ENCODE measurements at places on chromosomes 5 and 9.

GRCh38 chr5:79122973-79123372, 11.4 kb downstream of the BHMT start:
- no peak for DNase-seq

DNA sequence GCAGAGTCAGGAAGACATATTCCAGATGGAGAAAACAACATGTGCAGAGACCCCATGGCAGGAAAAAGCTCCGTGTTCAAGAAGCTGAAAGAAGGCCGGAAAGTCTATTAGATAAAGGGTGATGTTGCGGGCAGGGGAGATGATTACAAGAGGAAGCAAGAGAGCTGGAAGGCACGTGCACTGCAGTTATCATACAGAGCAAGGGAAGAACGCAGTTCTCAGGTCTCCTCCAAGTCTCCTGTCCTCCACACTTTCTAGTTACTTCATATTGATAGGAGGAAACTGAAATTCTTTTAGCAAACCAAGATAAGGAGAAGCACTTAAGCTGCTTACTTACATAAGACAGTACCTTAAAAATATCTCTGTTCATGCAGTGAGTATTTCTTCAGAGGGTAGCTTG, 58.3 kb upstream of the PLPP6 start:
- DNase-seq = no peak

DNA sequence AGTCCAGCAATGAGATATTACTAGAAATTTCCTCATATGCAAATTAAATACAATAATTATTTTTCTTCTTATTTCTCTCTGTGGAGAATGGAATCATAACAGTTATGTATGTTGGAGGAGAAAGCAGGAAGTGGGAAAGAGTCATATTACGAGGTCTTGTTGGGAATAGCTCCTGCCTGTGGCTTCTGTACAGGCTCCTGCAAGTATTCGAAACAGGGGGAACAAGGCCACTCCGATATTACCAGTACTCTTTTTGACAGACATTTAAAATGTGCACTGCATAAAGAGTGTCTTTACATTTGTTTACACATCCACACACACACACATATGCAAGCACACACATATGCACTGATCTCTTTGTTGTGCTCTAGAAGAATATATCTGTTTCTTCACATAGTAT, 812.0 kb upstream of the ZNF608 start:
- DNase-seq = no peak

DNA sequence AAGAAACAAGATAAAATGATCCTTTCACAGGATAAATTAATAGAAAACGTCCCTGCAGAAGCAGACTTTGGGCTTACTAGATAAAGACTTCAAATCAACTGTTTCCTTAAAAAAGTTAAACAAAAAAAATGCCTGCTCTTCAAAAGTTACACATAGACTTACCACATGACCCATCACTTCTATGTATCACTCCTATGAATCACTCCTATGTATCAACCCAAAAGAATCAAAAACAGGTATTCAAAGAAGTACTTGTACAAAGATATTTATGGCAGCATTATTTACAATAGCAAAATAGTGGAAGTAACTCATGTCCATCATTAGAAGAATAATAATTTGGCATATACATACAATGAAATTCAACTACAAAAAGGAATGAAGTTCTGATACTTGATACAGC, 56.3 kb upstream of the PRDM9 start:
- DNase-seq = no peak

Data from thymus (tissue), 14 donors.